SHP77 (cell line): ENCODE measurements at places on chromosomes 1 and 21.

- no peak for DNase-seq
Observed at GRCh38 chr1:193355626-193356025, 169.2 kb upstream of the B3GALT2 start.

GRCh38 chr1:198079432-198079951, 77.3 kb upstream of the NEK7 start:
- no peak for DNase-seq

DNA sequence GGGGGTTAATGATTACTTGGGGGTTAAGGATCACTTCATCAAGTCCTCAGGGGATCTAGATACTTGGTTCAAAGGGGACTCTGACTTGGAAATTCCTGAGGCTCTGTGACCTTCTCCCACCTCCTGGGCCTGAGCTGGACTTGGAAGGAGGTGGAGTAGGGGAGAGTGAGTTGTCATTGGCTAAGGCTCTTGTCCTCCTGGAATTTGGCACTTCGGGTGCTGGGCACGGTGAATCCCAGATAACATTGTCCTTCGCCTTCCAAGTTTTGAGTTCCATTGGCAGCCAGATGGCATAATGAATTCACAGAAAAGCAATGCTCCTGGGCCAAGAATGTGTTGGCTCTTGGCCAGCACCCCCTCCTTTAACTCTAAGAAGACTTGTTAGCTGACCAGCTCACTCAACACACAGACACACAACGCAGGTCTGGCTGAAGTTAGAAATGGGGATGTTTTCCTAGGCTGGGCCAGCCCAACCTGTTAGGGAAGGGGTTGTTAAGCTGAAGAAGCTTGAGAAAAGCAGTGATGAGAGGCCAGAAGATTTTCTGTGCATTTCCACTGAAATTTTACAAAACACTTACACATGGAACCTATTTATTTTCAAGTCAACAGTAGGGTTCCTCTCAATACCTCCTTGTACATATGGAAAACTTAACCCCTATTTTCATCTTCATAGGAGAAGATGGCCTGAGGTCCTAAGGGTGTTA, 29.7 kb downstream of the SLC26A9 start:
- DNase-seq = no peak

DNA sequence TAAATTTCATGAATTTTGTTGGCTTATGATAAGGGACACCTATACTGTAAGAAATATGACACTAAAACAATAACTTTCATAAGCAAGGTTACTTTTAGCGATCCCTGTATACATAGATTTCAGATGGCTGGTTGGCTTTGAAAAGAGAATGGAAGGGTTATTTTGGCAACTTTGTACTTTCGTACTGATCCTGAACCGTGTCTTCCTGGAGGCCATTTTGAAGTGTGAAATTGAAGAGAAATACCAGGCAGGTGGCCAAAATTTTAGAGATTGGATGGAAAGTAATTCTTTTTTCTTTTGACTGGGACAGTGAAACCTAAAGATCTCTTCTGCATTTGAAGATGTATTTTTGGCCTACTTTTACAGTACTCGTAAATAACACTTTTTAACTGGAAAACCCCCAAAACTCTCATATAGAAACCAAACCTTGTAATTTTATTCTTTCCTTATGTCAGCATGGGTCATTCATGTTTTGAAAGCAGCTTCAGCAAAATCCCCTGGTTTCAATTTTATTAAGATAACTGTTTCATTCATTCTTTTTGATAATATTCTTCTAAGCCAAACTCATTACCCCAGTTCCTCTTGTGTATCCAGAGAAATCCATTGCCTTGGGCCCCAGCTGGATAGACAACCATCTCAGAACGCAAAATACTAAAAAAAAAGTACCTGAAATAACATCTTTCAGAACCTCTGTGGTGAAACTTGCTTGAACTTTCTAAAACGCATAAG, 38.4 kb upstream of the ZNF281 start:
- DNase-seq = no peak

DNA sequence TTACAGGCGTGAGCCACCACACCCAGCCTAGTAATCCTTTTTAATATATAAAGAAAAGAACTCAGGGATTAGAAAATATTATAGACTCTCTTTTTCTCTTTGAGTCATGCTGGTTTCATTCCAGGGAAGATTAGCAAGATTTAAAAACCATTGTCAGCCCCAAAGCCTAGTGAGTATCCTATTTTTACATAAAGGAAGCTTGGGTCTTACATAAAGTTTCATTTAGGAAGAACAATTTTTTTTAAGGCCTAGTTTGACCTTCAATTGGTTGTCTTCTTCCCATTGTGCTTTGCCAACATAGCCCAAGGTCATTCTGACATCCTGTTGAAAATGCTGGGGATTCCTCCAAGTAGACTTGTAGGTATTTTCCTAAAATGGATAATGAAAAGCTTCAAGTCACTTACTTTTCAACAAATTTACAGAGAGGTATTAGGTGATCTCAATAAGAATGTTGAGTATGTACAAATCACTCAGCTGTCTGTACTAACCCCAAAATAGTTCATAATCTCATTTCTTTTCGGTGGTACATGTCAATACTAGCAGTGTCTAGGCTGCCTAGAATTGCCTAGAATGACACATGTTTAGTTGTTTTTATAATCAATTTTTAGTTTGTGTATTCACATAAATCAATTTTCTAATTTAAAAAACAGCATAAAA, 4.3 kb upstream of the KIF14 start:
- DNase-seq = no peak

GRCh38 chr1:167774710-167775109, 52.9 kb downstream of the MPZL1 start:
- DNase-seq = no peak

- DNase-seq = no peak
Observed at GRCh38 chr1:161502181-161502580, 3.1 kb upstream of the FCGR2A start.

DNA sequence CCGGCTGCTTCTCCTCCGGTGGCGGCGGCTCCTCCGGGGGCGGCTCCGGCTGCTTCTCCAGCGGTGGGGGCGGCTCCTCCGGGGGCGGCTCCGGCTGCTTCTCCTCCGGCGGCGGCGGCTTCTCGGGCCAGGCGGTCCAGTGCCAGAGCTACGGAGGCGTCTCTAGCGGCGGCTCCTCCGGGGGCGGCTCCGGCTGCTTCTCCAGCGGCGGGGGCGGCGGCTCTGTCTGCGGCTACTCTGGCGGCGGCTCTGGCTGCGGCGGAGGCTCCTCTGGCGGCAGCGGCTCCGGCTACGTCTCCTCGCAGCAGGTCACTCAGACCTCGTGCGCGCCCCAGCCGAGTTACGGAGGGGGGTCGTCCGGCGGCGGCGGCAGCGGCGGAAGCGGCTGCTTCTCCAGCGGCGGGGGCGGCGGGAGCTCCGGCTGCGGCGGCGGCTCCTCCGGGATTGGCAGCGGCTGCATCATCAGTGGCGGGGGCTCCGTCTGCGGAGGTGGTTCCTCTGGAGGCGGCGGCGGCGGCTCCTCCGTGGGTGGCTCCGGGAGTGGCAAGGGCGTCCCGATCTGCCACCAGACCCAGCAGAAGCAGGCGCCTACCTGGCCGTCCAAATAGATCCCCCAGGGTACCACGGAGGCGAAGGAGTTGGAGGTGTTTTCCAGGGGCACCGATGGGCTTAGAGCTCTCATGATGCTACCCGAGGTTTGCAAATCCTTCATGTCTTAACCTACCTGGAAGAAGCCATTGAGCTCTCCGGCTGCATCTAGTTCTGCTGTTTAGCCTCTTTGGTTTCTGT, 2.0 kb downstream of the LORICRIN start:
- DNase-seq = no peak

DNA sequence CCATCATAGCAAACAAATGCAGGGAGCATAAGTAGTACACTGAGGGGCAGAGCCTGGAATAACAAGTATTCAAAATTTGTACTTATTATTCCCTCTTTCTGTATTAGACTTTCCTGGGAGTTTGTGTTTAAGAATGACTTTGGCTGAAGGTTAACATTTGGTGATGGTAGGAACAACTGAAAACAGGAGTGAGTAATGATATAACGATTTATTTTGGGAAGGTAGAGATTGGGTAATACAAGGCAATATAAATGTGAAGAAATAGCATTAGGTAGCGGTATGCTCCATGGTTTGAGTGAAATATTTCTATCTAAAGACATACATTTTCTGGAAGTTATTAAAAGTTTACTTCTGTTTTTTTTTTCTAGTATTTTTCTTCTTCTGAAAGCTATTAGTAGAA, 18.5 kb upstream of the C1orf21 start:
- no peak for DNase-seq

- no peak for DNase-seq
Observed at GRCh38 chr1:30668024-30668423, 55.4 kb downstream of the MATN1 start.

DNA sequence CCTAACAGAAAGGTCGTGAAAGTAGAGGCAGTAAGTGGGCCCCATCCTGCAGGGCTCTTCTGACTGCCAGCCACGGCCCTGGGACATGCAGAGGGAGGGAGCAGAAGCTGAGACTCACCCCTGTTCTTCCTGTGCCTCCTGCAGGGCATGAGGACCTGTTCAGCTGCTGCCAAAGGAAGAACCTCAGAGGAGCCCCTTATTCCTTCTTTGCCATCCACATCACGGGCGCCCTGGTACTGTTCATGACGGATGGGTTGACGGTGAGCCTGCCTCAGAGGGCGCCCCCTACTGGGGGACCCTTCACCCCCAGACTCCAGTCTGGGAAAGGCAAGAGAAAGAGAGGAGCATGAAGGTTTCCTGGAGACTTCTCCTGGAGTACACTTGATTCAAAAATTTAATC, 47.1 kb downstream of the ELK4 start:
- DNase-seq = no peak

DNA sequence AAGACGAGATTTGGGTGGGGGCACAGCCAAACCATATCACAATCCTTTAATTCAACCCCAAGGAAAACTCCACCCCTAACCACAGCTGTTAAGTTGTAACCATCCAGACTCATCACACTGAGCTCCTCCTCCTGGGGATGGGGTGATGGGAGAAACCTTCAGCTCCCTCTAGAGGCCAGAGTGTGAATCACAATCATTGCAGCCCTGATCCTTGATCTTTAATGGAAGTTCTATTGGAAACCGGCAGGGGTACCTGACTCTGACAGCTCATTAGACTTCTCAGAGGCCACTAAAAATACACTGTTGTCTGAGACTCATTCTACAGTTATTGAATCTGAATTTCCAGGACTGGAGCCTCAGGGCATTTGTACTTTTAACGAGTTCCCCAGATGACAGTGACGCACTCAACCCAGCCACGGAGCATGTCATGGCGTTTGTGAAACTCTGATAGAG, 127.2 kb downstream of the IGSF21 start:
- peak; percentile 70 for DNase-seq

DNA sequence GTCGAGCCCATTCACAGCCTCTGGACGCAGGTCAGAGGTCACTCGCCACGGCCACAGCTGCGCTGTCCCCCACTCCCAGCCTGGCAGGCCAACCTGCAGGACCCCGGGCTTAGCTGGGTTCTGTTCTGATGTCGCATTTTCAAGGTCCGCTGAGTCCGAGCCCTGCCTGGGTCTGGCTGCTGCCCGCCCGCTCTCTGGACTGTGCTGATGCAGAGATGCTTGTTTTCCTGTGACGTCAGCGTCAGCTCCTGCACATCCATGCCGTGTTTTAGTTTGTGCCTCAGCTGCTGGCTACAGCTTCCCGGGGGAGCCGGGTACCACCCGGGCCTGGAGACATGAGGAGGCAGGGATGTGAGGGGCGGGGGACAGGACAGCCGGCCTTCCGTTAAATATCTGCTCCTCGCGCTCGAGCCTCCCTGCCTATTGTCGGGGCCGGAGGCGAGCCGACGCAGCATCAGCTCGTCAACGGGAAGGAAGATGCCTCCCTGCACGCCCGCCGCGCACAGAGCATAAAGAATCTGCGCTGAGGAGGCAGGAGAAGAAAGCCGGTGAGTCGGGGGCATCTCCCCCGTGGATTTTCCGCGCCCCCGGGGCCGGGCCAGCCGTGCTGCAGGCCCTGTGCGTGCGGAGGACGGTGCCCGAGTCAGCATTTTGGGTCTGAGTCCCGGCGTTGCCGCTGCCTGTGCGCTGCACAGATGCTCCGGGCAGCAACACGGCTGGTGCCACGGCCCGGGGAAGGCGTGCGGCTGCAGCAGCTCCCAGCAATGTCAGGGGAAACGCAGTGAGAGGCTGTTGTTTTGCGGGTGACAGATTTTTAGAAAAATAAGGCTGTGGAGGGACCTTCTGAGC, 23.4 kb downstream of the PRKCZ start:
- DNase-seq = peak; percentile 22

DNA sequence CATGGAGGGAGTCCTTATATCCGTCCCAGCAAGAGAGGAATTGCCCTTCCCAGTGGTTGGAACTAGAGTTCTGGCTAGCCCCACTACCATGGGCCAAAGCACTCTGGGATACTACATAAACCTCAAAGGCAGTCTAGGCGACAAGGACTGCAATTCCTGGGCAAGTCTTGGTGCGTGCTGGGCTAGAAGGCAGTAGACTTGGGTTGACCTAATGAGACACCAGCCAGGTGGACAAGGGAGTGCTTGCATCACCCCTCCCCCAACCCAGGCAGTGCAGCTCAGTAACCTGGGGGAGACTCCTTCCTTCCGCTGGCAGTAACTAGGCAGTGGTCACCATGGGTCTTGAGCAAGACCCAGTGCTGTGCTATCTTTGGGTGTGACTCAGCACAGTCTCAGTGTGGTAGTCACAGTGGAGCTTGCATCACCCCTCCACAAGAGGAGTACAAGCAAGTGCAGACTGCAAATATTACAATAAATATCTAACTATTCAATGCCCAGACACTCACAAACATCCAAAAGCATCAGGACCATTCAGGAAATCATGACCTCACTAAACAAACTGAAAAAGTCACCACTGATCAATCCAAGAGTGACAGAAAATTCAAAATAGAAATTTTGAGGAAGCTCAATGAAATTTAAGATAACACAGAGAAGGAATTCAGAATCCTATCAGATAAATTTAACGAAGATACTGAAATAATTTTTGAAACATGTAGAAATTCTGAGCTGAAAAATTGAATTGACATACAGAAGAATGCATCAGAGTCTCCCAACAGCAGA, 84.7 kb upstream of the LYPLAL1 start:
- DNase-seq = no peak

- no peak for DNase-seq
Observed at GRCh38 chr1:9700340-9700739, 48.8 kb downstream of the PIK3CD start.

DNA sequence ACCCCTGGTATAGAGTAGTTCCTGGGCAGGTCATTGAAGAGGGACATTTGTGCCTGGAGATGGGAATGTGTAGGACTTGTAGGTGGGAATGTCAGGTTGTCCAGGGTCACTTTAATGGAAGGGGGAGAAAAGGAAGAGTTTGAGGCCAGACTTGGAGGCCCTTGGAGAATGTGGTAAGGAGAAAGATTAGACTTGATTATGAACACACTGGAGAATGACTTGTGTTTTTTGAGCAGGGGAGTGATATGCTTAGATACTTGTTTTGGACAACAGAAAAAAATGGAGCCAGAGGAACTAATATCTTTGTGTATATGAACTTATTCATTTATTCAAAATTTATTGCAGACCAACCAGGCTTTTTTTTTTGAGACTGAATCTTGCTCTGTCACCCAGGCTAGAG, 17.9 kb downstream of the ELAPOR1 start:
- no peak for DNase-seq

GRCh38 chr1:58727364-58727763, 27.5 kb upstream of the MYSM1 start:
- DNase-seq = no peak

- DNase-seq = no peak
Observed at GRCh38 chr1:84366786-84367185, 31.5 kb upstream of the DNASE2B start.
